ENCODE measurements at places on chromosomes 13 and 19.

GRCh38 chr19:2038284-2039088, 12.6 kb downstream of the MKNK2 start:
- no peak for DNase-seq

GRCh38 chr13:90533866-90534265, 813.6 kb upstream of the MIR17HG start:
- DNase-seq = no peak

DNA sequence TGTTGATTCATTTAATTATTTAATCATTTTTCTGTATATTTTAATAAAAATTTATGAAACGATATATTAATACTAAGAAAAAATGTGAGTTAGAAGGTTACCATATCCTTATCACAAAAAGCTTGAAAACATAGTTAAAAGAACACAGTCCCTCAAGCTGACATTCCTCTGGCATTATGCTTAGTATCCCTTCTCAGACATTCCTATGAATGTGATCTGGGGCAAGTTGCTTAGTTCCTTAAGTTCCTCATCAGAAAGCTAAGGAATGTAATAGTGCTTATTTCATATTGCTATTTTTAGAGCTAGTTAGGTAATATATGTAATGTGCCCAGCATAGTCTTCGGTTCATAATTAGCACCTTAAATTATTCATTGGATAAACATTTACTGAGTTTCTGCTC, 122.8 kb downstream of the MTUS2 start:
- DNase-seq = no peak

GRCh38 chr19:55256562-55257460, 2.0 kb downstream of the PPP6R1 start:
- no peak for DNase-seq

DNA sequence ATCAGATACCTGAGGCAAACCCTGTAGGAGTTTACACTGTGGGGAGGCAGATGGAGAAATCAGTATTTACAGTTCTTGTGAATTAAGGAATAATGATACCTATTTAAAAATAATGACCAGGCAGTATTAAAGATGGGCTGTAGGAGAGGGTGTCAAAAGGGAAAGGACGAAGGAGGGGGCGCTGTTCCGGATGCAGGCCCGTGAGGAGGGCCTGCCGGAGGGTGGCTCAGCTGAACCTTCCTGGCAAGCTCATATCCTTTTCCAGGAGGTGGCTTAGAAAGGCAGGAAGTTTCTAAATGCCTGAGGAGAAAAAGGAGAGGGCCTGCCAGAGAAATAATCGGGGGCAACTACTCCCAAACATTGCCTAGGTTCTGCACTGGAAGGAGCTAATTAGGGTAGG, 46.6 kb downstream of the MBNL2 start:
- no peak for DNase-seq

GRCh38 chr19:28519218-28519779, 693.7 kb downstream of the UQCRFS1 start:
- DNase-seq = no peak

- DNase-seq = no peak
Observed at GRCh38 chr13:80888390-80888789, 547.5 kb upstream of the SPRY2 start.

DNA sequence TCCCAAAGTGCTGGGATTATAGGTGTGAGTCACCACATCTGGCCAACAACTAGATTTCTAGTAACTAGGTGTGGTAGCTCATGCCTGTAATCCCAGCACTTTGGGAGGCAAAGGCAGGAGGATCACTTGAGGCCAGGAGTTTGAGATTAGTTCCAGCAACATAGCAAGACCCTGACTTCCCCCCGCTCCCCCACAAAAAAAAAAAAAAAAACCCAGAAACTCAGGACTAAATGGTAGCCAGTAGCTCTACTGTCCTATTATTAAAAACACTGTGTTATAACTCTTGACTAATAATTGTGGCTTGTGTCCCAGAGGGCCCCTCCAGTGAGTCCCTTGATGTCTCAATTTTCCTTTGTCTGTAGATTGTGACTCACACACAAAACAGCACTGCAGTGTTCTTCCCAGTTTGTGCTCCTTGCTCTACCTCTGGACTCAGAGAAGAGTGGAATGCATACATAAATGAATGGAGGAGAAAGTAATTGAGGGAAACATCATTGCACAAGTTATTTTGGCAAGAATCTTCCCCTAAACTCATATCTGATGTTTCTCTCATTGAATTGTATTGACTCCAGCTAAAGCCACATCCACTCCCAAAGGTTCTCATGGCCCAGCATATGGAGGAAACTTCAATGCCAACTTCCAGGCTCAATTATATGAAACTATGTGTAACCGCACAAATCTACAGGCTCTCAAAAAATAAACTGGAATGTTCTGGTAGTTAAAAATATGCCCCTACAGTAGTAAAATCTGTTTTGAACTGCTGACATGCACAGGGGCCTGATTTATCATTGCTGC, 8.8 kb downstream of the TPT1 start:
- DNase-seq = no peak

DNA sequence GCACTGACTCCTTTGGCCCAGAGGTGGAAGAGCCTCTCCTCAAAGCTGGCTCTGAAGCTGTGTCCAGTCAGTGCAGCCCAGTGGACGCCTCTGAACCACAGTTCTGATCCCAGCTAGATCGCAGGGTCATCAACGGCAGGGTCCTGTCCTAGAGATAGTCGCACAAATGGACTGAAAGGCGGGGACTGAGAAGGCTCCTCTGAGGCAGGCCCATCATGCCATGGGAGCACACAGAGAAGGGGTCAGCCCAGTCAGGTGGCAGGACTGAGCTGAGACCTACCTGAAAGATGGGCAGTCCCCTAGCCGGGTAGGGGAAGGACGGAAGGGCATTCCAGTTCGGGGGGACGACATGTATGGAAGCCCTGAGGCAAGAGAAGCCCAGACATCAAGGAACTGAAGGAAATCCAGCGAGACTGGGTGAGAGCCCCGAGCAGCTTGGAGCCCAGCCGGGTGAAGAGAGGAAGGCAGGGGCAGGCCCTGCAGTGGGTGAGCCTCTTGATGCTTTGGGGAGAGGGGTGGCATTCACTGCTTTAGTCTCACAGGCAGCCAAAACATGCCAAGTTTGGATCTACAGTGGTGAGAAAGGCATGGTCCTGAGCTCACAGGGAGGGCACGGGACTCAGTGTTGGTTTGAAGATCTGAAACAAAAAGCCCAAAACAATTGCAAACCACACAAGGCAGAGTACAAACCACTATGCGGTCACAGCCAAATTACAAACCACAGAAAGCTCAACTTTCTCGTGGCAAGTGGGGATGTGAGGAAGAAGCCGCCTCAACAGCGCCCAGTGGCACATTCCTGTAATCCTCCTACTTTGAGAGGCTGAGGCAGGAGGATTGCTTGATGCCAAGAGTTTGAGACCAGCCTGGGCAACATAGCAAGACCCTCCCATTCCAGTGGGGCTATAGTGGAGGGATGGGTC, 10.0 kb downstream of the CALM3 start:
- DNase-seq = no peak

DNA sequence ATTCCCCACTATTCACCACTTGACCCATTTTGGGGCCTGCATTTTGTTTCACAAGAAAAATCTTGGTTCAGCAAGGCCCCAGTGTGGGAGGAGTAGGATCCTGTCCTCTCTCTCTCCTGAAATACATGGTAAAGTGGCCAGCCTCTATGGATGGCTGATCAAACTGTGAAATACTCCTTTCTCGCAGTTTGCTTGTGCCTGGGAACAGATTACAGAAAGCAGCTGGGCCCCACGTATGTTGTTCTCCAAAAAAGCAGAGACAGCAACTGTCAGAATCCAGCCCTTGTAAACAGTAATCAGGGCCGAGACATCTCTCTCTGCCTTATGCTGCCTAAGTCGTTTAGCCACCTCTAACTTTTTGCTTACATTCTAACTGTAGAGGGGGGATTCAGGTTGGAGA, 61.0 kb upstream of the RAP2A start:
- DNase-seq = no peak

DNA sequence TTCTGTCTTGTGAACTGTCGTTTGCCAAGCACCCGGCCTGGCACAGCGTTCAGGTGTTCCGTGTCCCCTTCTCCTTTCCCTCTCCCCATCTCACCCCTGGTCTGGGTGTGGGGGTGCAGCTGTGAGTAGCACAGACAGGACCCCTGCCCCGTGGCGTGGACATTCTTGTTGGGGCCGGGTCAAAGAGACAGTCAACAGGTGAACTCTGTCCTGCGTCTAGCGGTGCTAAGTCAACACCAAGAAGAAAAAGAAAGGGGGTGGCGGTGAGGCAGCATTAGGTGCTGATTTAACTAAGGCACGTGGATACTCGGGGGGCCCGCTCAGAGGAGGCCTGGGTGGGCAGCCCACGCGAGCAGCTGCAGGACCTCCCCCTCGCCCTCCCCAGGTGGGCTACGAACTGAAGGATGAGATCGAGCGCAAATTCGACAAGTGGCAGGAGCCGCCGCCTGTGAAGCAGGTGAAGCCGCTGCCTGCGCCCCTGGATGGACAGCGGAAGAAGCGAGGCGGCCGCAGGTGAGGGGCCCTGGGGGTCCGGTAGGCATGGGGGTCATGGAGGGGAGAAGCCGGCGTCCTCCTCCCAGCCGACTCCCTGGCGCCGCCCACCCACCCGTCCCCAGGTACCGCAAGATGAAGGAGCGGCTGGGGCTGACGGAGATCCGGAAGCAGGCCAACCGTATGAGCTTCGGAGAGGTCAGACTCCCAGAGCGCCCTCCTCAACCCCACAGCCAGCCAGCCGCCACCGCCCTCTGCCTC, 9.7 kb upstream of the CNOT3 start:
- DNase-seq = no peak

GRCh38 chr13:53264751-53265385, 236.3 kb downstream of the OLFM4 start:
- DNase-seq = no peak

GRCh38 chr13:112943309-112944125, 25.5 kb upstream of the MCF2L start:
- DNase-seq = no peak

DNA sequence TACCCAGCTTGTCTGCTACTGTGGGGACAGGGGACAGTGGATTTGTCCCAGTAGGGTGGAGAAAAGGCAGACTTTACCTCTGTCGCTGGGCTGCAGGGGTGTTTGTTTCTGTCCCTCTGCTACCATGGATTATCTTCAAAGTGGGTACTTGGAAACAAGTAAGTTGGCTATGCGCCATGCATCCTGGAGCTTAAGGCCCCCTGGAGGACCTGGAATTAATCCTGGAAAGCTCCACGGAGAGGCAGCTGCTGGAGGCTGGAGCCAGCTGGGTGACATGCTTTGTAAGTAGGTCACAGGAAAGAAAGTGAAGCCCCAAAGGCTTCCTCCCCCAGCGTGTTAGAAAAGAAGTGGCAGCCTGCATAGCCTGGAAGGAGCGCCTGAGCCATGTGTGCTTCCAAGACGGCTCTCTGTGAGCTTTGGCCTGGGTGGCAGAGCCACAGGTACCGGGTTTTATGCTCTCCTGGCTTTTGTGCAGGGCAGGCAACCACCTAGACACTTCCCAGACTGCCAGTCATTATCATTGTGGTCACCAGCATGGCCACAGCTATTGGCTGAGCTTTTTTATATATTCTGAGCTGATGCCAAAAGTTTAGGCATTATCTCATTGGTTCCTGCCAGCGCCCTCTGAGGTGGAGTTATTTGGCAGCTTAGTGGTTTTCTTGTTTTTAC, 9.5 kb downstream of the B3GLCT start:
- no peak for DNase-seq

DNA sequence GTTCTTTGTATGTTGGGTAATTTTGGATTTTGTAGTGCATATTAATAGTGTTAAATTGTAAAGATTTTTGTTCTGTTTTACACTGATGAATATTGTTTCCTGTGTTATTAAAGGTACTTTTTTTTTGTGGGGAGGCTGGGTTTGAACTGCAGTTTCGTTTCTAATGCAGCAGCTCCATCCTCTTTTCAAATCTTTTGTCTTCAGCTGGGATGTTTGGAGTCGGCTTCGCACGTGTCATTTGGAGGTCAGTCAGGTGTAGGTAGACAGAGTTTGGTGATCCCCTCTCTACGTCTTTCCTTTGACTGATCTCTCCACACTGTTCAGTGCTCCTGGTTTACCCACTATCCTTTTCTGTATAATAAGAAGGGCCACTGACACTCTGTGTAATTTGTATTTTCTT, 30.3 kb downstream of the TDRD3 start:
- DNase-seq = no peak

DNA sequence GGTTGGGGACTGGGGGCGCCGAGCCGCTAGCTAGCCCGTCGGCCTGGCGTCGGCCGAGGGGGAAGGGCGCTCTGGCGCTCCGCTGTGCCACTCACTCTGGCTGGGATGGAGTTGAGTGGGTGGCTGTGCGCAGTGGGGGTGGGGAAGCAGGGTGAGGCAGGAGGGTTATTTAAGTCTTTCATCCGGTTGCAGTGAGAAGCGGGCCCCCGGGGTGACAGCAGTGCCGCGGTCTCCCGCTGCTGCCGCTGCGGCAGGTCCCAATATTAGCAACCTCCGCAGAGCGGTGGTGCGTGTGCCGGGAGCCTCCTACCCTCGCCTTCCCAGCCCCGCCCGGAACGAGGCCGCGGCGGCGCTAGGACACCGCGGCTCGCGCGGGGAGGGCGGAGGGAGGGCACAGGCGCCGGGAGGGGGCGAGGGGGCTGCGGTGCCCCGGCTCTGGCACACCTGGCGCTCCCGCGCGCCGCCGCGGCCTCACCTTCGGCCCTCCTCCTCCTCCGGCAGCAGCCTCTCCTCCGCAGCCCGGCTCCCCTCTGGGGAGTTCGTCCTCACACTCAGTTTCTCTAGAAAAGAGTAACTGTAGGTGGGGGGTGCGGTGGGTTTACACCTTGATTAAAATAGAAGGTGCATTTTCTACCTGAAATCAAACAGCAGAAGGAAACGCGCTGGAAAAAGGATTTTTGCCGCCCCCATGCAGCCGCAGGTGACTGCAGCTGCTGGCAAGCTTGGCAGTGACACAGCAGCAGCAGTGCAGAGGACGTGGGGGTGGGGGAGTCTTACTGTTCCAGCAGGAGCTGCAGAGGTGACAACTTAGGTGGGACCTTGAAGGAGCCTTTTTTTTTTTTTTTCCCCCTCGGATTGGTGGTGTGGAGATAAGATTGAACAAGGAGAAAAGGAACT, 4.5 kb downstream of the FGF9 start:
- no peak for DNase-seq

DNA sequence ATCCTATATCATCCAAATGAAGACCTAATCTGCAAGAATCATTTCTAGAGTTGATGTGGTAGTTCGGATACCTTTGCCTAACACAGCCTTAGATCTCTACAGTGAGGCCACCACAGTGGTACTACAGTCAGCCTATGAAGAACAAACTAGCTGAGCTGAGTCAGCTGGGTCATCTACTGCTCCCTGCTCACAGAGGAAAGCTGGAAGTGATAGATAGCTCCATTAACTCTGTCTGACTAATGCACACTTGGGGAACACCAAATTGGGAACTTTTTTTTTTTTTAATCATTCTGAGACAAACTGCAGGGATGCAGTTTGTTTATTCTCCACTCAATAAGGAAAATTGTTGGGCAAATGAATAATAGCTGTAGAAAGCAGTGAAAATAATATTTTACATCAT, 1160.6 kb downstream of the PCDH9 start:
- no peak for DNase-seq

- DNase-seq = no peak
Observed at GRCh38 chr19:13195678-13196077, 45.5 kb downstream of the IER2 start.

GRCh38 chr13:27170516-27171243, 931 bp downstream of the USP12 start:
- DNase-seq = no peak

GRCh38 chr13:69585656-69586055, 522.0 kb upstream of the ATXN8OS start:
- DNase-seq = no peak
